HEK293T (cell line): ENCODE measurements at places on chromosomes 6 and 20.

GRCh38 chr20:25077610-25078169 is 4.3 kb downstream of the VSX1 start:
- DNase-seq, result no peak

DNA sequence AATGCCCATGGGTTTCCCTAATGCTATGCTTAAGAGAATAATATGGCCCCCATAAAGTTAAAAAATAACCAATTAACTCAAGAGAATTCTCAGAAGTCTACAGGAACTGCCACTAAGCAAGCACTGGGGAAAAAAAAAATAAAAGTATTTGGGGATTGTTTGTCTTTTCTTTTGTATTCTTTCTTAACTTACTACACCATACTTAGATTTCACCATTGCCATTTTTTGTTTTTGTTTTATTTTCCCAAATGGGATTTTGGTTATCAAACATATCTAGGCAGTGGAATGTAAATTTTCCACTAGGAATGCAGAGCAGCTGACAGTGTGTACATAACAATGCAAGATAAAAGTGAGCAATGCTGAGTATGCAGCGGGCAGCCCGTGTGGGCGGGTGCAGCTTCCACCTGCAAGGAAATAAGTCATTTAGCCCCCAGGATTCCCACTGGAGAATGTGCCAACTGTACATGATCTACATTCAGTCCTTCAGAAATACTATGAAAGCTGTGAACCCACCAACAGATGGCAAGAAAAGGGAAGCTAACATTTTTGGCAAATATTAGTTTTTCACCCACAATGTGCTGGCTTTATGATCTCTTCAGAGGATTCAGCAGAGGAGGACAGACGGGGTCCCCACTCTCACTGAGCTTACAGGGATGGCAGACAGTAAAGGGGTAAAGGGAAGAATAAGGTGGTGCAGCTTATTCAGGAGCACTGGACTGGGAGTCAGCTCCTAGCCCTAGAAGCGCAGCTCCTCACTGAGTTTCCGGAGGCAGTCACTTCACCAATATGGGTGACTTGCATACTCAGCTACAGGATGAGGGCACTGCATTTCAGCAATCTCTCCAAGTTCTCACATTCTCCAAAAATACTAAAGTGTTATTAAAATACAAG is 44.4 kb downstream of the DCDC2 start:
- DNase-seq, result no peak

- no peak for DNase-seq
Observed at GRCh38 chr20:47097691-47098622, 203.3 kb downstream of the EYA2 start.

- DNase-seq, result peak; percentile 78
Observed at GRCh38 chr6:85126485-85127167, 323.3 kb upstream of the NT5E start.

DNA sequence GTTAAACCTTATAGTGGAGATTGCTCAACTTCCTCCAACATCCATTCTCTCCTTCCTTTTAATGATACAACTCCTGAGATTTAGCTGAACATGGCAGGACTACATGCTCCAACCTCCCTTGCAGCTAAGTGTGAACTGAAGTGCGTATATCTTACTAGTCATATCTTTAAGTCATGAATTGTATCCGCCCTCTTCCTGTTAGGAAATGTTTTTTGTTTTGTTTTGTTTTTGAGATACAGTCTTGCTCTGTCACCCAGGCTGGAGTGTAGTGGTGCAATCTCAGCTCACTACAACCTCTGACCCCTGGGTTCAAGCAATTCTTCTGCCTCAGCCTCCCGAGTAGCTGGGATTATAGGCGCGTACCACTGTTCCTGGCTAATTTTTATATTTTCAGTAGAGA is 8.8 kb upstream of the OSTM1 start:
- DNase-seq, result no peak

DNA sequence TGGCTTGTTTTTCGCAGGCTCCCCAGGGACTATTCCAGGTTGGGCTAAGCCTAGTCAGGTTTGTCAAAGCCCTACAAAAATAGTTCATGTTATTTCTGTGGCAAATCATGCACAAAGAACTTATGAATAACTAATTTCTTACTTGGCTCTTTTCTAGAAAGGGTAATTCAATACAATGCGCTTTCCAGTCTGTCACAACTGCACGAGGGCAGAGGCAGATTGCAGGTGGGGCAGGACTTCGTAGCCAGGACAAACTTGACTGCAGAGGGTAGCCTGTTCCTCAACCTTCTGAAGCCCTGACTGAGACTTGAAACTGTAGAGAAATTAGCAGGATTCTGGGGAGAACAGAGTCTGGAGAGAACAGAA is 253.5 kb downstream of the QKI start:
- DNase-seq, result no peak

DNA sequence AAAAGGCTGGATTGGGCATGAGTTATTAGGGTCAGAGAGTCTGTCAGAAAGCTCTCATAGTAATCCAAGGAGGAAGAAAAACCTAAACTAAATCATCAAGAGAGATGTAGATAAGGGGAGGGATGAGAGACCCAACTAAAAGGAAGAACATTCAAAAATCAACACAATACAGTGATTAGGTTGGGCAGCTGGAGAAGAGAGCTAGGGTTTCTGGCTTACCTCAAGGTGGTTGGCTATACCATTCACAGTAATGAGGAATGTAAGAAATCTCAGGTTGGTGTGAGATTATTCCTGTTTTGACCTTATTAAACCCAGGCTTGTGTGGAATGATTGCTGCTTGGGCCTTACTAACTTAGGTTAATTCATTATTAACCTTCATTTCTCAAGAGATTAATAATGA is 6.2 kb upstream of the COX7A2 start:
- no peak for DNase-seq

DNA sequence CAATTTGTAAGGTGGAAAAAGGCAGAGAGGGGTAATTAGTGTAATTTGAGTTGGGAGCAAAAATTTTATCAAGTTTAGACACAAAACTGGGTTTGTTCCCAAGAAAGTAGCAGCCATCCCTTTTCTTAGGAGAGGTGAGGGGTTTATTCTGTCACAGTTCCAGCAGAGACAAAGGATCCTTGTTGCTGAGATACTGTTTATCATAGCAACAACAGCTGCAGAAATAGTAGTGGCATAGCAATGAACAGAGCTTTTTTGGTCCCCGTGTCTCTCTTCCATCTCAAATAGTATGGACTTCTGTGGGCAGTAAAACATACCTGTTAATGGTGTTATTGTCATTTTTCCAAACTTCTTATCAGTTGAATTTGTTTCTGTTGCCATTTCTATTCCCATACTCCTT is 23.9 kb downstream of the ZKSCAN8 start:
- DNase-seq, result no peak

DNA sequence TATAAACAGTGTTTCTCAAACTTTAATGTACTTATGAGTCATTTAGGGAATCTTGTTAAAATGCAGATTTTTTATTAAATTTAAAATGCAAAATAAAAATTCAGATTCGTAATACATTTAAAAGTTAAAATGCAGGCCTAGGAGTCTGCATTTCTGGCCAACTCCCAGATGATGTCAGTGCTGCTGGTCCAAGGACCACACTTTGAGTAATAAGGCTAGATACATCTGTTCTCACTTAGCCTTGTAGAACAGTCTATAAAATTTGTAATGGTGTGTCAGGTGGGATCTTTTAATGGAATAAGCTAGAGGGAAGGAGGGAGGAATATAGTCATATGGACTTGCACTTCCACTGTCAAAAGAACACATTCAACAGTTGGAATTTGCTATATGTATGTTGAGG is 295.6 kb upstream of the BMP2 start:
- DNase-seq, result no peak

- DNase-seq, result no peak
Observed at GRCh38 chr20:13865791-13866351, 81.0 kb downstream of the NDUFAF5 start.

GRCh38 chr6:124873066-124873410 is 89.2 kb upstream of the RNF217 start:
- DNase-seq, result no peak

GRCh38 chr6:126444659-126445273 is 104.9 kb downstream of the CENPW start:
- DNase-seq, result no peak
